Muscle of leg (tissue), 16 donors: ENCODE measurements at places on chromosomes 1 and 21. TPM values are rescaled to one million over a fixed set of nuclear protein-coding genes. Genes with fewer than 3 reads are reported as not detected.

MAEL gene
- total RNA-seq: 0.27 TPM

TRMT1L gene
- total RNA-seq: 13.0 TPM

LRRIQ3 gene
- total RNA-seq: 0.35 TPM

RNU1-4 gene
- 2,384 TPM for total RNA-seq

AZIN2 gene
- 5.3 TPM for total RNA-seq

VAV3 gene
- total RNA-seq: 4.1 TPM

FGR gene
- 1.4 TPM for total RNA-seq

FAM167B gene
- 2.5 TPM for total RNA-seq

C1orf185 gene
- not detected for total RNA-seq

HNRNPCL4 gene
- total RNA-seq: not detected

NPPA gene
- total RNA-seq: 0.93 TPM

DAB1 gene
- total RNA-seq: 1.5 TPM

CDA gene
- 0.13 TPM for total RNA-seq

MATN1 gene
- 0.71 TPM for total RNA-seq

ORC1 gene
- total RNA-seq: 2.9 TPM

SPRR2D gene
- not detected for total RNA-seq

RBP7 gene
- 5.7 TPM for total RNA-seq

HES2 gene
- not detected for total RNA-seq

JTB gene
- total RNA-seq: 105 TPM

CHIA gene
- total RNA-seq: not detected

MYBPHL gene
- 0.71 TPM for total RNA-seq

RWDD3 gene
- total RNA-seq: 30.0 TPM

IL10 gene
- 1.1 TPM for total RNA-seq
